ENCODE measurements at places on chromosomes 11 and 22.

DNA sequence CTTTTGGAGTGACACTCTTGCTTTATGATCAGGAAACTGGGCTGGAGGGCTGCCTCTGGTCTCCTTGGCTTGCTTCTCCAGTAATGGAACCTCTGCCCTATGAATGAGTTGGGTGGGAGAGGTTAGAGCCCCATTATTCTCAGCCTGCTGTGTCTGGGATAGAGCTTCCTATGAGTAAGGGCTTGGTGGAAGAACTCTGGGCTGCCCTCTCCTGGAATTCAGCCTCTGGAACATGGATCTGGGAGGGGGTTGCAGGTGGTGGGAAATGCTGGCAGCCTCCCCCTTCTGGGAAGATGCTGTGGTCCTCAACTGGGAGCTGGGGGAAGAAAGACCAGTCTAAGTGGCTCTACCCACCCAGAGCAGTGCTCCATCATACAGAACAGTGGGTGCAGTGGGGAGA is 81.8 kb upstream of the SYN3 start:
- no peak for DNase-seq

DNA sequence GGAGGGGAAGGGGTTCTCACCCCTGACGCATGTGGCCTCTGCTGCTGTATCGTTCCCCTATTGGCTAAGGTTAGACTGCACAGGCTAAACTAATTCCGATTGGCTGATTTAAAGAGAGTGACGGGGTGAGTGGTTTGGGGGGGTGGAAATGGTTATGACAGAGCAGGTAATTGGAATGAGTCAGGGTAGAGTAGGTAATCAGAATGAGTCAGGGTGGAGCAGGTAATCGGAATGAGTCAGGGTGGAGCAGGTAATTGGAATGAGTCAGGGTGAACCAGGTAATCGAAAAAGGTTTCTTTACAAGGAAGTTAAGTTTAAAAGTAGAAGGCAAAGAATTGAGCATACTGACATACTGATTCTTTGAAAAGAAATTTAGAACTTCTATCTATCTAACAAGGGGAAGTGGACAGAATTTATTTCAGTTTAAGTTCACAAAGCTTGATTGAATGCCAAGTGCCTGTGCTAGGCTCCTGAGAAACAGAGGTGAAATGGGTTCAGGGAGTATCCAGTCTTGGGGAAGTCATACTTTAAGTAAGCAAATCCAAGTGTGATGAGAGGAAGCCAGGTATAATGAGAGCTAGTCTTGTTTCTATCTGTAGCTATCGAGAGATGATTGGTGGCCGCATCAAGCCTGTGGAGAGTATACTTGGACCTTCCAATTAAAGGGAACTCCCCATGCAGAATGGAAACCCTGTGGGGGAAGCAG is 58.0 kb downstream of the C11orf91 start:
- no peak for DNase-seq

DNA sequence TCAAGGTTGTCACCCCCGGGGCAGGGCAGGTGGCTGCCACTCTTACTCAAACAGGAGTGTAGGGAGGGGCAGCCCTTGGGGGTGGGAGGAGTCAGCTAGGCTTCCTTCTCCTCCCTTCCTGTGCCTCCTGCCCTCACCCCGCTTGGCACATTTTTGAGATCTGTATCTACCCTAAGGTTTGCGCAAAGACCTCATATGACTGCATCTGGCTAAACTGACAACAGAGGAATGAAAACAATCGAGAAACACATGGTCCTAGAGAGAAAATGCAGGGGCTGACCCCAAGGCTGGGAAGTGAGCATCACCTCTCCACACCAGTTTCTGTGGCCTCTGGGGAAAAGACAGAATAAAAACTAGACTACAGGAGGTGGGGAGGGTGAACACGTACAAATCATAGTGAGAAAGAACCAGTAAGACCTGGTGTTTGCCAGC is 28.1 kb downstream of the IGSF9B start:
- DNase-seq, result no peak

DNA sequence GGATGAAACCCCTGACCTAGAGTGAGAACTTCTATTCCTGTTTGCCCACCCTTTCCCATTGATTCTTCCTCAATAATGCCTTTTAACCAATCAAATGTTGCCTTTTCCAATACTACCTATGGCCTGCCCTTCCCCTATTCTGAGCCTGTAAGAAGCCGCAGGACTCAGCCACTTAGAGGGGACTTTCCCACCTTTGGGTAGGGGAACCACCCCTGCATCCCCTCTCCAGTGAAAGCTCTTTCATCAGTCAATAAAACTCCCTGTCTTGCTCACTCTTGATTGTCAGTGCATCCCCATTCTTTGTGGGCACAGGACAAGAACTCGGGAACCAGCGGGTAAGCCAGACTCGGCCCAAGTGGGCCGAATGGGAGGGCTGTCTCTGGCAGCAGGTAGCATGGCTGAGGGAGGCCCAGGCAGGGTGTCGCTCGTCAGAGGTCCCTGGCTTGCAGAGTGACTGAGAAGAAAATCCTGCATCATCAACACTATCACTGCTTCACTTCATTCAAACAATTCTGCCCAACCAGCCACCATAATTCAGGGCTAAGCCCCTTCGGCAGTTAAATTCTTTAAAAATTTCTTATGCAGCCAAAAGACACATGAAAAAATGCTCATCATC is 30.4 kb downstream of the LDHAL6A start:
- no peak for DNase-seq

DNA sequence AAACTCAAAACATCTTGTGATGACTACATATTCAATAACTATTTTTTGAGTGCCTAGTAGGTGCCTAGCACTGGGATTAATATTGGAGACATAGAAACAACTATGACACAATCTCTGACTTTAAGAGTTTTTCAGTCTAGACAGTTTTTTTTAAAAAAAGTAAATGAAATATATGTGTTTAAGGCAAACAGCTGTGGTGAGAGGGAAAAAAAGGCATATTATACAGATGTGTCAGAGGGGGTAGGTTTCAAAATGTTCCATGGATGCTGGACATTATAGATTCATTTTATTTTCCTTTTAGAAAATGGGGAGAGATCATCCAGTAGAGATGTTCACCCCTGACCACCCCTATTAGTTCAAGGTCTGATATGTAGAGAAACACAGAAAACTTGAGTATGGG is 90.8 kb downstream of the LUZP2 start:
- no peak for DNase-seq

DNA sequence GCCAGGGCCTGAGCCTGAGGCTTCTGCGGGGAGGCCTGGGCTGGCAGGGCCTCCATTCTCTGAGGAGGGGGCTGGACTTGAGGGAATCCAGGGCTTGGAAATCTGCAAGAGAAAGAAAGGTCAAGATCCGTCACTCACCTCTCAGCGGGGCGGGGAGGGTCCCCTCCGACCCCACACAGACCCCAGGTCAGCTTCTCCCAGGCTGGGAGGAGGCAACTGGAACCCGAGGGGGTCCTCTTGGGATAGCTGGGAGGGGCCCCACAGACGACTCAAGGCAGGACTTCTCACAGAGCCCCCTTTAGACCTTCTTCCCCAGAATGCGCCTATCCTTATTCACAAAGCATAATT is 11.0 kb downstream of the TNKS1BP1 start:
- DNase-seq, result no peak

GRCh38 chr22:47626428-47627390 is 864.3 kb downstream of the TBC1D22A start:
- no peak for DNase-seq

GRCh38 chr22:23149743-23150238 is 4.5 kb downstream of the RAB36 start:
- no peak for DNase-seq

GRCh38 chr11:79931692-79932091 is 490.9 kb upstream of the TENM4 start:
- DNase-seq, result no peak

DNA sequence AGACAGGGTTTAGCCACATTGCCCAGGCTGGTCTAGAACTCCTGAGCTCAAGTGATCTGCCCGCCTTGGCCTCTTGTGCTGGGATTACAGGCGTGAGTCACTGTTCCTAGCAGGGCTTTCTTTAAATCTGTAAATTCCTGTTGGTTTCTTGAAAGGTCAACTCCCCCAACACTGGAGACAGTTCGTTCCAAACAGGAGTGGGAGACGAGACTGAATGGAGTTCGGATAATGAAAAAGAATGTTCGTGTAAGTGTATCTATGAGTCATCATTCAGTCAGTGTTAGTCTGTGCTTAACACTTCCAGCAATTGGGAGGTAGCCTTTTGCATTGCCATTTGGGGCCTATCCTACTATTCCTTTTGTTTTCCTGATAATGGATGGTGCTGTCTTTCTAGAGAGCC is 10.0 kb upstream of the BACE1-AS start:
- DNase-seq, result no peak

DNA sequence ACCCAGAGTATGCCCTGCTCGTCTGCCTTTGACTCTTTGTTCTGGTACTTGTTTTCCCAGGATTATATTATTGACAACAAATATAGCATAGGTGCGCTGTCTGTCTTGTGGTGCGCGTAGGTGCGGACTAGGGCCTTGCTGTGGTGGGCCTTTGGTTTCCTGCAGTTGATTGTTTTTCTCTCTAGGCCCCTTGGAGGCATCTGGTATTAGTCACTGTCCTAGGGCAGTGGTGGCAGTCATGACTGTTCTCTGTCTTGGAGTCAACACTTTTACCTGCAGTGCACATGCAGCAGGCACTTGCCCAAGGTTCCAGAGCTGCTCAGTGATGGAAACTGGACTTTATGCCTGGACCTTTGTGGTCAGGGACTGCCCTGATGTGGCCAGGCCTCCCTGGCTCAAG is 18.6 kb downstream of the PPP6R2 start:
- no peak for DNase-seq

DNA sequence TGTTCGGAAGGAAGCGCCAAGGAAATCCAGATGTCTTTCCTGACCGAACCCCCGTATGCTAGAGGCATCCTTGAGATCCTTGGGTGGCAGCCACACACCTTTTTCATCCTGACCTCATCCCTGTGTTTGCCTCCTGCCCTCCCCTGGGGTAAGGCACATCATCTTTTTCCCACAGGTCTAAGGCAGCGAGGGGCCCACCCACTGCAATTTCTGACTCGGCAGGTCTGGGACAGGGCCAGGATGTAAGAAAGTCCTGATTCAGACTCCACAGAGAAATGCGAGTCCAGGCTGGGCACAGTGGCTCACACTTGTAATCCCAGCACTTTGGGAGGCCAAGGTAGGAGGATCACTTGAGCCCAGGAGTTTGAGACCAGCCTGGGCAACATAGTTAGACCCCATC is 10.5 kb downstream of the ZMAT5 start:
- no peak for DNase-seq

GRCh38 chr11:50247309-50247874 is 214.7 kb downstream of the OR4C45 start:
- no peak for DNase-seq

DNA sequence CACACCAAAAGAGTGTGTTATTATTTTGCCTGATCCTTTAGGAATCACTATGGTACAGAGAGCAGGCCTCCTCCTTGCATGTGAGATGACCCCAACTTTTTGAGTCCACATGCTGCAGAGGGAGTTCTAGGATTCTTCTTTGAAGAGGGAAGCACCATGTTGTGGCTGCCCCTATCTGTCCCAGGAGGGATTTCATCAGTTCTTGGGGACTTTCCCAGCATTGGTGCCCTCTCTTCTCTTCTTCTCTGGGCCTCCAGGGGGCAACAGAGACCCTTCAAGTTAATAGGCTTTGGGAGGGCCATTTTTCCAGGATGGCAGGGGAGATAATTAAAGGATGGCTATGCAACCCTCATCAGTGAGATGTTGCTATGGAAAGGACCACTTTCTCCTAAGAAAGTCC is 3.6 kb downstream of the MMP1 start:
- no peak for DNase-seq

GRCh38 chr11:85845124-85845631 is 10.0 kb upstream of the CCDC83 start:
- DNase-seq, result no peak

DNA sequence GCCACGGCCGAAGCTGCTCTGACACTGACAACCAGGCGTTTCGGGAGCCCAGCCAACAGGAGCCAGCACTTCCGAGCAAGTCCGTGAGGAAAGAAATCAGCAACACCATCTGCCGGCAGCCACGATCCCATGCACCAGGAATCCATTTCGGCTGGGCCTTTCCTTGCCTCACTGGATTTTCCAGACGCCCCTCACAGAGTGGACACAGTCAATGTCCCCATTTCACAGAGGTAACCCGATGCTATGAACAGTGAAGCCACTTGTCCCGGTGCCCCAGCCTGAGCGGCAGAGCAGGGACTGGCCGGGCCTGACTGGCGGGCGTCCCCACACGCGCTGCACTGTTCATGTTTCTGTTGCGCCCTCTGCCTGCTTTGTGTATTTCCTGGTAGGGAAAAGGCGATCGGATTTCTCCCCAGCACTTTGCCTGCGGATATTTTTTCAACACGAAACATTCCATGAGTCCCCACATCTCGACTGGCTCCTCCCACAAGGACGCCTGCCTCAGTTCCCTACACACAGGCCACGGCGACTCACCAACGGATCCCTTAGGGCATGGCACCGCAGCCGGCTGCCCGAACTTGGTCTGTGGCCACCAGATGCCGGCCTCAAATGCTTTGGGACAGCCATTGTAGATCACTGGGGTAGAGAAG is 55.3 kb downstream of the TRMU start:
- DNase-seq, result no peak

GRCh38 chr11:11422411-11423128 is 69.5 kb upstream of the CSNK2A3 start:
- DNase-seq, result no peak

GRCh38 chr11:122807731-122808477 is 30.4 kb upstream of the CRTAM start:
- DNase-seq, result no peak

- DNase-seq, result no peak
Observed at GRCh38 chr11:35376118-35376510, 43.2 kb downstream of the SLC1A2 start.

GRCh38 chr11:44580701-44581100 is 15.2 kb downstream of the CD82 start:
- no peak for DNase-seq

- no peak for DNase-seq
Observed at GRCh38 chr11:111382451-111382850, 3.4 kb upstream of the POU2AF1 start.

GRCh38 chr11:114192841-114193389 is 103.3 kb upstream of the NNMT start:
- no peak for DNase-seq

- no peak for DNase-seq
Observed at GRCh38 chr22:24516301-24516737, 21.2 kb downstream of the UPB1 start.

DNA sequence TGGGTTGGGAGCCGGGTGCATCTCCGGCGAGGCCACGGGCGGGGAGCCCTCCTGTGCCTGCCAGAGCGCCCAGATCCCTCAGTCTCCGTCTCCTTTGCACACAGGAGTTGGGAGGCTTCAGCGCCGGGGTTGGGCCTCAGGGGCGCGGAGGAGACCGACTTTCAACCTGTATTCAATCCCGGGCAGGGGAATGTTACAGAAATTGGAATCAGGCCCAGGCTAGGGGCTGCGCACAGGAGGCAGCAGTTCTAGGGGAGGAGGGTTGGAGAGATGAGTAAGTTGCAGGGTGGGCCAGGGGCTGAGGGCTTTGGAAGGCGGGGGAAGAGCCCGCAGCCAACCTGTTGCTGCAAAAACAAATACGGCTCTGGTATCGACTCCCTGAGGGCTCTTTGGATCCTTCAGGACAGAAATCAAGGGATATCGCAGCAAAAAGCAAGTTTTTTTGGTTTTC is 640 bp upstream of the KCNA4 start:
- no peak for DNase-seq

Measured in stimulated activated CD4-positive, alpha-beta T cell treated with anti-CD3 and anti-CD28 coated beads, TNF-alpha, amount 100 ng/mL, for 1 hour (primary cell).